ENCODE measurements at places on chromosomes 16 and 17. TPM values are rescaled to one million over a fixed set of nuclear protein-coding genes. Genes with fewer than 3 reads are reported as not detected.
A peak's percentile ranks its signal among the peaks of the same experiment; 100 is the strongest.

GRCh38 chr16:75820672-75821071 lies 94.4 kb upstream of the CPHXL start:
- DNase-seq: no peak

DNA sequence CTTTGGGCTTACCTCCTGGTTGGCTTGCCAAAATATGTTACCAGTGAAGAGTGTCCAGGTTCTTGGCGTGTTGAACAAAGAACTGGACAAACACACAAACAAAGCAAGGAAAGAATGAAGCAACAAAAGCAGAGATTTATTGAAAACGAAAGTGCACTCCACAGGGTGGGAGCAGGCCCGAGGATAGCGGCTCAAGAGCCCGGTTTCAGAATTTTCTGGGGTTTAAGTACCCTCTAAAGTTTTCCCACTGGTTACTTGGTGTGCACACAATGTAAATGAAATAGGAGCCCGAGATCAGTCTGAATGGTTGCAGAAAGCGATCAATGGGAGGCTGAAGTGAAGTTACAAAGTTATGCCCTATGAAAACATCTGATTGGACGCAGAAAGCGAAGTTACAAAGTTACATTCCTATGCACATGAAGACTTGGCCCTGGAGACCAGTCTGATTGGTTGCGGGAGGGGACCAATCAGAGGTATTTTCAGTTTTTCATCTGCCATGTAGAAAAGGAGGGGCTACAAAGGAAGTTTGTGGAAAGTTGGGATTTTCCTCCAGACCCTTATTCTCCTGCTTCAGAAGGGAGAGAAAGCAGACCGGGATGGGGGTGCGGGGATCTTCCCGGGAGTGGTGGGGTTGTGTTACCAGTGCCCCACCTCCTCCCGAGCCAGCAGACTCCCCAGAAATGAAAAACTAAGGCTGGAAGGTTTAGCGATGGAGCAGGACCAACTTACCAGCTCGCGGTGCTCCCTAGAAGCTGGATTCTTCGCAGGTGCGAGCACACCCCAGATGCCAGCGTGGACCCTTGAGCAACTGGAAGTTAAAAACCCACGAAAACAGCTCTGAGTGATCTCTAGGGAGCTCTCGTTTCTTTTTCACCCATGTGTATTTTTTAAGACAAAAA lies at the start of gene SLFN12:
TSS of gene SLFN12 (minus strand) at position 325 of the 899 bp plus-strand sequence. CDS start 9,472 bp downstream, outside the sequence.
- peak; percentile 80 for DNase-seq

DNA sequence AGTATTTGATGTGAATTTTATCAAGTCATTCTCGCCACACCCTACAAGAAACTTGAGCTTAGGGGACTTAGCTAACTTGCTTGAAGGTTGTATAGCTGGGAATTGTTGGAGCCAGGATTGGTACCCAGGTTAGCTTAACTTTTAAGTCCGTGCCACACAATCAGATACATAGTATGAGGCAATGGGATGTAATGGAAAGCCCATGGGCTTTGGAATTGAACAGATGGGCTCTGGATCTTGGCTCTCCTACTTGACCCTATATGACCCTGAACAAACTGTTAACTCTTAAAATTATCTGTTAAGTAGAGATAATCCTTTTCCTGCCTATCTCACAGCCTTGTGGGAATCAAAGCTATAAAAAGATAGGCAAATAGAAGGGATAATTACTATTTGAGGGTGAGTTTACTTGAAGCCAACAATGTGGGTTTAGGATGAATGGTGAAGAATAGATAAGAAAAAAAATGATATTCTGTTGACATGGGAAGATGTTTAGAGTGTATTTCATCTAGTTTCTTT lies 51.9 kb upstream of the CACNG3 start:
- DNase-seq: no peak

- no peak for DNase-seq
These were observed 878 bp upstream of the RNF157 start for GRCh38 chr17:76241204-76241538.

DNA sequence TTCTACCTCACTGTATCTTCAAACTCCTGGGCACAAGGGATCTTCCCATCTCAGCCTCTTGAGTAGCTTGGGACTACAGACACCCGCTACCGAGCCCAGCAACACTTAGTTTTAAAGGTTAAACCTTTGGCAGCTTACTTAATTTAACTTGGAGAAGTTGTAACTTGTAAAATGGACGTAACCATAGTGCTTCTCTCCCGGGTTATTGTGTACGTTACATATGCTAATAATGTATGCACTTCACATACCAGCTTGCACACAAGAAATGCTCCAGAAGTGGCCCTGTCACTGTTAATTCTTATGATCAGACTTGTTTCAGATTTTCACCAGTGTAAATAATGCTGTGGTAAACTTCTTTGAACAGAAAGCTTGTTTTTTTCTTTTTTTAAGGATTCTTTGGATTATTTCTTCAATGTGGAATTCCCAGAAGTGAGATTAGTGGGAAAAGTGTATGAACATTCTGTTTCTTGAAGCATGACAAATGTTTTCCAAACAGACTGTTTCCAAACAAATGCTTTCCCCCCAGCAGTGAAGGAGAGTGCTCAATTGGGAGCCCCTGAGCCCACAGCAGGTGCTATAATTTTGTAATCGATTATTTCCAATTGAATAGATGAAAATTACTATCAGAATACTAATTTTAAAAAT lies 61.5 kb downstream of the EPN2 start:
- no peak for DNase-seq

- no peak for DNase-seq
These were observed 240.8 kb downstream of the STX8 start for GRCh38 chr17:9334536-9335446.

Gene GFER
- 26.2 TPM for total RNA-seq

DNA sequence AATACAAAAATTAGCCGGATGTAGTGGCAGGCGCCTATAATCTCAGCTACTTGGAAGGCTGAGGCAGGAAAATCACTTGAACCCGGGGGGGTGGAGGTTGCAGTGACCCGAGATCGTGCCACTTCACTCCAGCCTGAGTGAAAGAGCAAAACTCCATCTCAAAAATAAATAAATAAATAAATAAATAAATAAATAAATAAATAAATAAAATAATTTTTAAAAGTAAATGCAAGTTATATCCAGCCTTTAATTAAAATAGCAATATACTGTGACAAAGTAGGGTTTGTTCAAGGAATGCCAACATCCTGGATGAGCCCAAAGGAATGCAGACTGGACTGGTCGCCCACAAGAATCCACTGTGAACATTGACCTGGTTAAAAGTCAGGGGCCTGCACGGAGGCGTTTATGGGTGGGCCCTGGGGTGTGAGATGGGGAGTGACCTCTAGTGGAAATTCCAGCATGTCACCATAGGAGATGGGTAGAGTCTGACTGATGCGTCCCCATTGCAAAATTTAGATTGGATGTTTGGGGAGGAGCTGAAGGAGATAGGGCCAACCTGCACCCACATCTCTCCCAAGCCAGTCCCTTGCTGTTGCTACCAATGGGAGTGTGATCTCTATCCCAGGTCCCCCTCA lies 9.7 kb upstream of the PIK3R5 start:
- no peak for DNase-seq

Gene MMP2
- 48.3 TPM for total RNA-seq

DNA sequence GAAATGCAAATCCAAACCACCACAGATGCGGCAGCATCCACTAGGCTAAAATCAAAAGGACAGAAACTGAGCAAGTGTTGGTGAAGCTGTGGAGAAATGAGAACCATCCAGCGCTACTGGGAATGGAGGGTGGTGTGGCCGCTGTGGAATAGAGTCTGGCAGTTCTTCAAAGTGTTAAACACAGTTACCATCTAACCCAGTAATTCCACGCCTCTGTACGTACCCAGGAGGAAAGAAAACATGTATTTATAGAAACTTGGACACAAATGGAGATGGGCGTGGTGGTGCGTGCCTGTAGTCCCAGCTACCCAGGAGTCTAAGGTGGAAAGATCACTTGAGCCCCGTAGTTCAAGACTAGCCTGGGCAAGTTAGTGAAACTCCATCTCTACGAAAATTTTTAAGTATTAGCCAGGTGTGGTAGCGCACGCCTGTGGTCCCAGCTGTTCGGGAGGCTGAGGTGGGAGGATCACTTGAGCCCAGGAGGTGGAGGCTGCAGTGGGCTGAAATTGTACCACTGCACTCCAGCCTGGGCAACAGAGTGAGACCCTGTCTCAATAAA lies 11.6 kb downstream of the SLC25A10 start:
- no peak for DNase-seq

DNA sequence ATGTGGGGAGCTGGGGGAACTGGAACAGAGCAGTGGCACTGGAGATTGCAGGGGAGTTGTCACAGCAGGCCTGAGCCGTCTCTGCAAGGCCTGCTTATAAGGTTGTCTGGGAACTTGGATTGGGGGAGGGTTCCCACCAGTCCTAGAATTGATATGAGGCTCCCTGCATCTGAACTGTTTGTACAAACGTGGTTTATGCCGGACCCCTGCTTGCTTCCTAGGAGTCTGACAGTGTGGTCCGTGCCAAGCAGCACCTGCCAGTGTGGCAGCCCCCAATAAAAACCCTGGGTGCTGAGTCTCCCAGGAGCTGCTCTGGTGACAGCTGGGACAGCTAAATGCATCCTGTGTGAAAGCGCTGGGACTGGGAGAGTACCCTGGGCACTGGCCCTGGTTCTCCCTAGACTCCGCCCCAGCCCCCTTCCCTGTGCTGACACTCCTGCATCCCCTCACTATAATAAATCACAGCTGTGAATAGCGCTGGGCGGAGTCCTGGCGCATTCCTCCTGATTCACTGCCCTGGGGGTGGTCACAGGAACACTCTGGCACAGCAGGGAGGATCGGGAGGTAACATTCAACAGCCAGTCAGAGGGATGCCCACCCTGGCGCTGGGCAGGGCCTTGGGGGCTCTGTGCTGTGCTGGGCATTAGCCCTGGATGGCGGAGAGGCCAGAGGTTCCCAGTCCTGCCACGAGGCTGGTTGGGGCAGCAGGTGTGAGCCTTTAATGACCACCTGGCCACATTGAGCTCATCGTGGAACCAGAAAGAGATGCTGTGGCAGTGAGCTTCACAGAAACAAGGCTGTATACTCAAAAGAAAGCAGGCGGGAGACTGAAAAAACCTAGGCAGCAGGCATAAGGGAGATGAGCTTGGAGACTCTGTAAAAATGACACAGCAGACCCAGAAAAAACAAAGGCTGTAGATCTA lies 45.6 kb downstream of the RMI2 start:
- no peak for DNase-seq

DNA sequence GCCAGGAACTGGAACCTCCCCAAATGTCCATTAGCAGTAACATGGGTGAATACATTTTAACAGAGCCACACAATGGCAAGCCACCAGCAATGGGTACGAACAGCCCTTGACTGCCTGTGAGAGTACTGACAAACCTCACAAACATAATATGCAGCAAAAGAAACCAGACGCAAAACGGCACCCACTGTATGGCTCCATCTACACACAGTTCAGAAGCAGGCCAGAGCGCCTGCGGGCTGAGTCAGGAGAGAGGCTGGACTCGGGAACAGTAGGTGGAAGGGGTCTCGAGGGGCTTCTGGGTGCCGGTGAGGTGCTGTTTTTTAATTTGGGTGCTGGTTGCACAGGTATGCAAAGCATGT lies 77.4 kb upstream of the TOB1 start:
- no peak for DNase-seq

- DNase-seq: no peak
These were observed 541 bp downstream of the RHBDF2 start for GRCh38 chr17:76500747-76501017.

Gene NLRC3
- total RNA-seq: 0.09 TPM

DNA sequence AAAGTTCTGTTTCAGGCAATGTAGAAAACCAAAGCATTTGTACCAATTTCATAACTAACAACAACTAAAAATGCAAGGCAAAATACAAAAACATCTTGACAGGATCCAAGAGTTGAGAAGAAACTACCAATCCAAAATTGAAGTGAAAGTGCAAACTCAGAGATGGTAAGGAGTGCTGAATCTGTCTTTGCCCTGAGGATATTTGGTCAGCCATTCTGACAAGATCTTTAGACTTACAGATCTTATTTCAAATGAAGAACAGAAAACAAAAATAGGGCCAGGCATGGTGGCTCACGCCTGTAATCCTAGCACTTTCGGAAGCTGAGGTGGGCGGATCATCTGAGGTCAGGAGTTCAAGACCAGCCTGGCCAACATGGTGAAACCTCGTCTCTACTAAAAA lies 412.8 kb downstream of the ZFHX3 start:
- DNase-seq: no peak

DNA sequence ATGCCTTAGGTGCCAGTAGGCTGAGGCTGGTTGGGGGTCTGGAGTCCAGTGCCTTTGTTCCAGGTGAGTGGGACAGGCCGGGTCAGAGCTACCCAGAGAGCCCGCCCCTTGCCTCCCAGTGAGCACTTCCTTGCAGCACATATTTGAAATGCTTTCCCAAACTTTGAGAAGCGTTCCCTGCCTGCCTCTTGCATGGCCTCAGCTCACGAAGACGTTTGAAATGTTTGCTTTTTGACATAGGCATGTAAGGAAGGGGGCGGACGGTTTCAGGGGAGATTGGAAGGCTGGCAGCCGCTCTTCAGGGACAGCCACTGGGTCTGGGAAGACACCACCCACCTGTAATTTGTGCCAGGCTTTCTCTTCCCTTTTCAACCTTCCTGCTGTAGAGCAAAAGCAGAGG lies 5.1 kb upstream of the FOXL1 start:
- no peak for DNase-seq

- peak; percentile 74 for DNase-seq
These were observed 217.3 kb downstream of the RBFOX3 start for GRCh38 chr17:79393358-79394052.

- peak; percentile 49 for DNase-seq
These were observed 16.9 kb downstream of the RPH3AL start for GRCh38 chr17:335691-336090.

All from A673 (cell line).